MG63 (cell line): ENCODE measurements at places on chromosomes 11 and 22. TPM values are rescaled to one million over a fixed set of nuclear protein-coding genes. Genes with fewer than 3 reads are reported as not detected.

GRCh38 chr11:66789097-66789890, 53.9 kb upstream of the RCE1 start:
- no peak for DNase-seq

DNA sequence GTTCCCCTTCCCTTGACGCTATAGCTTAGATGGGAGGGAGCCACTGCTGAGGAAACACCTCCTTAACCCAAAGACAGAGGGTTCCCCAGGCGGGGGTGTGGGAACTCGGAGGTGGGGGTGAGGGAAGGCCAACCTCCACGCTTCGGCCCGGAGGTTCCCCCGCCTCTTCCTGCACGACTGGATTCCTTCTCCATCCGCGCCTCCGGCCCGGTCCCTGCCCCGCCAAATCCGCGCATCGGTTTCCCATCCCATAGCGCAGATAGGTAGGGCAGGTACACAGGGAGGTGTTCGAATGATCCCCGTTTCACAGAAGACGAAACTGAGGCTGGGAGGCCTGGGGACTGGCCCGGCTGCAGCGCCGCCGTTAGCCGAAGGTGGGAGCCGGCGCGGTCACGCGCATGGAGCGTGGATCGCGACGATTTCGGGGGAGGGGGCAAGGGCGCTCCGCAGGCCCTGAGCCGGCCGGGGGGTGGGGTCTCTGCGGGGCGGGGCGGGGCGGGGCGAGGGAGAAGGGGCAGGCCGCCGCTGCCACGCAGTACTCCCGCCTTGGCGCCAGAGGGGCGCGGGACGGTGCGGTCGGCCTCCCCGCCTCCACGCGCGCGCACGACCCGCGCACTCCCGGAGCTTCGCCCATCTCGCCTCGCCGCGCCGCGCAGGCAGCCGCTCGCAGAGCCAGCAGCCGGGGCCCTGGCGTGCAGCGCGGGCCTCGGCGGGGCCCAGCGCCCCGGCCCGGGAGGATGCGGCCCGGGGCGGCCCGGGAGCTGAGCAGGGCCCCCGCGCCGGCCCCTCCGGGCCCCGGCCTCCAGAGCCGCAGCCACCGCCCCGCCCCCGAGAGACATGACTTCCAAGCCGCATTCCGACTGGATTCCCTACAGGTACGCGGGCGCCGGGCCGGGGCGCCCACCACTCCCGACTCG, at the start of gene TUB:
Gene TUB (plus strand): TSS at position 538 of the 917 bp plus-strand sequence. CDS start 300 bp downstream, at position 838.
- DNase-seq: peak; percentile 67

The SCGB2A2 gene
- total RNA-seq: not detected in 2 replicates

DNA sequence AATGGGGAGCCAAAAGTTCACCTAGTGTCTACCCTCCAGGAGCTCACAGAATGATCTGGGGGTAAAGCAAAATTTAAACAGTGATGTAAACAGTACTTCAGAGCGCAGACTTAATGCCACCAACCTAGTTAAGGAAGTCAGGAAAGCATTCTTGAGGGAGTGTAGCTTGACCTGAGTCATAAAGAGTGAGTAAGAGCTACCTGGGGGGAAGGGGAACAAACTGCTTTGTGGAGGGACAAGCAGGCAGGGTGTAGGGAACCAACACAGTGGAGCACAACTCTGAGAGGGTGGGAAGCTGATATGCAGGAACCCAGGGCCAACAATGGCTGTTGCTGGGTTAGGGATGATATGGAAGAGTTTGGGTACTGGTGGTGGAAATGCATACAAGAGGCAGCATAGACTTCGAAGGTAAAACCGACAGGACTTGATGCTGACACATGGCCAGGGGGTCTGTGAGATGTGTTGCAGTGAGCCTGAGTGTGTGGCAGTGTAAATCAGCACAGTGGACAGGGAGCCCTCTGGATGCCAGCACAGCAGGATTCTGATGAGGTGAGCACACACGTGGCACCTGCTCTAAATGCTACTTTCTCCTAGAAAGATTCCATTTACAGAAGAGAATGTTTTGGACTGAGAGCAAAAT, 58.3 kb upstream of the CYP2D6 start:
- no peak for DNase-seq

- peak; percentile 56 for DNase-seq
Measured at GRCh38 chr11:83044958-83045712, 26.6 kb downstream of the RAB30 start.

DNA sequence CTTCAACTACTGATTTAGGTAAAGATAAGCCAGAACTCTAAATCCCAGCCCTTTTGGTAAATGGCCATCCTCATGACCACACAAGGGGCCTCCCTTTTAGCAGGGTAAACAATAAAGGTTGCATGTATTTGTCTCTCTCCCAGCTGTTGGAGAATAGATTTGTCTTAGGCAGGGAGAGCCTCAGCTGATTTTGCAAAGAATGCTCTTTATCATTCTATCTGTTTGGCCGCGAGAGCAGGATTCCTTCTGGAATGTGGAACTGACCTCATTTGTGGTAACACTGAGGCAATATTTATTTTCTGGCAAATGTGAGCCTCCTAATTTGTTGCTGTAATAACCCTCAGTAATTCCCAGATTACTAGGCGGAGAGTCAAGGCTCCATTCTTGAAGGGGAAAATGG, 15.3 kb downstream of the PTS start:
- no peak for DNase-seq

The GPR83 gene
- total RNA-seq: not detected in 2 replicates

- DNase-seq: no peak
Measured at GRCh38 chr11:130020323-130020722, 17.7 kb upstream of the PRDM10 start.

The CHKB gene
- 1.3 and 5.5 TPM in 2 replicates for total RNA-seq

DNA sequence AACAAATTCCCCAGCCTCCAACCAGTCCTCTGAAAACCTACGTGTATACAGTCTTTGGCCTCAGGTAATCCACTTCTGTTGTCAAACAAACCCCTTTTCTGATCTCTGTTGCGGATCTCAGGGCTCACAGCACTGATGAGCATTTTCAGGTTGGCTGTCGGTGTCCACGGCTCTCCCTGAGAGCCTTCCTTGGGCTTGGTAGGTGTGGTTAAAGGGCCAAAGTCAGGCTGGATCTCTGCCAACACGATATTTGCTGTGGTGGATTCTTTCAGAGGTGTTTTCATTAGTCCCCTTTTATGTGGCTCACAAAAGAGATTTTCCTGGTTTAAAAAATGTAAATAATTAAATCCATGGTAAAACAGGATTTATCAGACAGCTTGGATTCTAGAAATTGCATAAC, 2.9 kb downstream of the E2F8 start:
- DNase-seq: no peak

GRCh38 chr11:27968461-27968860, 139.5 kb downstream of the KIF18A start:
- no peak for DNase-seq

The LARGE1 gene
- total RNA-seq: 1.0 and 4.1 TPM in 2 replicates

- DNase-seq: no peak
Measured at GRCh38 chr11:107956543-107956942, 28.3 kb downstream of the RAB39A start.

- DNase-seq: no peak
Measured at GRCh38 chr22:38257650-38258250, 15.1 kb downstream of the TMEM184B start.

The UPK3A gene
- total RNA-seq: not detected in 2 replicates

The TRIM21 gene
- 13.7 and 24.8 TPM in 2 replicates for total RNA-seq

DNA sequence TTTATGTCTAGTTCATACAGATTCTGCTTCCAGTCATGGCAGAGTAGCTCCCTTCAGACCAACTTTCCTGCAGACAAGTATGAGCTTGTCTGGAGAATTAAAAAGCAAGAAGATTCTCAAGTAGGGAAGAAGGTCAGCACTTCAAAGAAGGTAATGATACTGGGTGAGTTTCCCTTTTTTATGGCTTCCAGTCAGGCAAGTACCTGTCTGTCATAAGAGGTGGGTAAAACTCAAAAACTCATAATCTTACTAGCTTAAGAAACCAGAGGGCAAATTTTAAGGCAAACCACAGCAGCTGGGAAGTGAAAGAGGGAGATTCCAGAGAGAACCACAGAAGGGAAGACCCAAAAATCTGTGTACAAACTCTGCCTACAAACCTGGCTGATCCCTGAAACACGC, 54.2 kb downstream of the DENND5A start:
- no peak for DNase-seq

DNA sequence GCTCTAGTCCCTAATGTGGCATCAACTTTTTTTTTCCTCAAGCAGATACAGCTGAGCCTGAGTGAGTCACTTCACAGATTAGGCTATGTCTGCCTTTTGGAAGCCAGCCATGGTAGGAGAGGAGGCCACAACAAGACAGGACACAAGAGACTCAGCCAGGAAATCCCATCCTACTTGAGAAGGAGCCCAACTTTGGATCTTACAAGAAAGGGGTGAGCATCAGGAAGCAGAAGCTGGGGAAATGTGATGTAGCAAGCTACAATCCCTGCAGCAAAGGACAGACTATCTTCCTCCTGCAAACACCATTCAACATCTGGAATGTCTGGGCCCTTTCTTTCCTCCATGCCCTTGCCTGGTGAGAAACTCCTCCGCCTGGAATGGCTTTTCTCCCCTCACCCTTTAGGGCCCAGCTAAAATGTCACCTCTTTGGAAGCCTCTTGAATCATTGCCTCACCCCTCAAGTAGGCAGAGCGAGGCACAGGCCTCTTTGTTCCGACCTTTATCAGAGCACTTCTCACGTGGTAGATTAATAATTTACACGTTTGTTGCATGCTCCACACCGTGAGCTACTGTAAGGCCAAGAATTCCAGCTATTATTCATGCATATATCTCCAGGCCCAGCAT, 156.4 kb upstream of the PITPNB start:
- peak; percentile 69 for DNase-seq

GRCh38 chr11:118896921-118897591, 13.4 kb downstream of the CXCR5 start:
- DNase-seq: no peak

DNA sequence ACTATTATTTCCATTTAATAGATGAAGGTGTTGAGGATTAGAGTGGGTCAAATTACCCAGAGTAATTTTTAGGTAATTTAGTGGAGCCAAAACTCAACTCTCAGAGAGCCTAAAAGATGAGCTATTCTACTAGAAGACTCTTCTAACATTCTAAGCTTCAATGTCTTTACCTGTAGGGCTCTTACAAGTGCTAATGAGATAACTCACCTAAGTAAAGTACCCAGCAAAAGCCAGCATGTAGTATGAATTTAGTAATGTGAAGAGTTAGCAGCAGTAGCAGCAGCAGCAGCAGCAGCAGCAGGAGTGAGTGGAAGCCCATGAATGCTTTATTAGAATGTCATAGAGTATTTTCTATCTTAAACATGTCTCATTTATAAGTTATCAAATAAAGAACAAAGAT, 1239.2 kb downstream of the FAM181B start:
- DNase-seq: no peak

DNA sequence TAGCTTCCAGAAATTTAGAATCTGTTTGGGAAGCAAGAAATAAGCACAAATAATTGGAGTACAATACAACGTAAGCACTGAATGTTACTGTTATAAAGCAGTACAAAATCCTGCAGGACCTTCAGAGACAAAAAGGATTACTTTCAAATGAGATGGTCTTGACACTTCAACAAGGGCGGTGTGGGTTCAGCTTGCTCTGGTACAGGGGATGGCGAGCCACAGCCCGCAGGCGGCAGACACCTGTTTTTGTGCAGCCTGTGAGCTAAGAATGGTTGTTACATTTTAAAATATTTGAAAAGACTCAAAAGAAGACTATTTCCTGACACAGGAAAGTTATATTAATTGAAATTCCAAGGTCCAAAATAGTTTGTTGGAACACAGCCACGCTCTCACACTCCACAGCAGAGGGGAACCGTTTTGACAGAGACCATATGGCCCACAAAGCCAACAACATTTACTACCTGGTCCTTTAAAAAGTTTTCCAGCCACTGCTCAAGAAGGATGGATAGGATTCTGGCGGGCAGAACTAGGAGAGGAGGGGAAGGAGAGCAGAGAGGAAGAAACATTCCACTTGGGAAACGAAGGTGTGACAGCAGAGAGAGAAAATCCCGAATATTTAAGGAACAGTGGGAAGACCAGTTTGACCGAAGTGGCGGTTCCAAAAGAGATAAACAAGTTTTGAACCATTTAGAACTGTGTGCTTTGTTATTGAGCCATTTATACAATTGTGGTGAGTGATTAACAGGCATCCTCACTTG, 6.3 kb downstream of the PRDM10 start:
- no peak for DNase-seq

DNA sequence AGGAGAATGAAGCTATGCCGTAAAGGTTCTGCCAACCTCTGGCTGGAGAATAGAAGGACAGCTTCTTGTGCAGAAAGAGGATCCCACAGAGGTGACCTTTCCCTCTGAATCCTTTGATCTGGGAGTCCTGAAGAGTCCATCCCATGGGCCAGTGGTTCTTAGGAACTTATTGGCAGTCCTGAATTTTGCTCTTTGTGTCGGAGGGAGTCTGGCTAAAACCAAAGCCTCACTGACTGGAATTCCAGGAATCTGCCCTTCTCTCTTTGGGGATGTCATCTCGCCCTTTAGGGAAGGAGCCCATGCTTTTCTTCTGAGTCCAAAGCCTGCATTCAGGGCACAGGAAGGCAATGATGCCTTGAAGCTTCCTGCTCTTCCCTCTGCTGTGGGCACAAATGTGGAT, 45.5 kb downstream of the PKNOX2 start:
- no peak for DNase-seq

The EXPH5 gene
- total RNA-seq: 2.0 TPM in 1 of 2 replicates, not detected in the other

The PIWIL4 gene
- total RNA-seq: 0.20 TPM in 1 of 2 replicates, not detected in the other

The PRR5L gene
- total RNA-seq: 5.3 TPM in 1 of 2 replicates, not detected in the other

GRCh38 chr11:10623797-10624761, 55.6 kb upstream of the LYVE1 start:
- peak; percentile 19 for DNase-seq

DNA sequence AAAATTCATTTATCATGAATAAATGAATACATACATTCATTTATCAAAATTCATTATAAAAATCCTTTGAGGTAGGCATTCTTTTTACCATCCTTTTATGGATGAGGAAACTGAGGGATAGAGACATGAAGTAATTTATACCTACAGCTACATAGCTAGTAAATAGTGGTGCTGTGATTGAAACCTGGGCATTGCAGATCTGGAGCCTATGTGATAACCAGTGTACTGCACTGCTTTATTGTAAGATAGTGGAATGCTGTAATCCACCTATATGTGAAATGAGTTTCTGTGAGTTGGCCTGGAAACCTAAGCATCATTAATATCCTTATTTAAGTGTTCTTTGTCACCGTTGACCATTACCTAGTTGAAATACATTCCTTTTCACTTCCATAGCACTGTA, 4.5 kb downstream of the QSER1 start:
- DNase-seq: no peak

GRCh38 chr11:94879006-94879405, 94.3 kb downstream of the CWC15 start:
- no peak for DNase-seq

The RASL10A gene
- not detected in 2 replicates for total RNA-seq

The NLRP14 gene
- 0.12 TPM in 1 of 2 replicates, not detected in the other for total RNA-seq

DNA sequence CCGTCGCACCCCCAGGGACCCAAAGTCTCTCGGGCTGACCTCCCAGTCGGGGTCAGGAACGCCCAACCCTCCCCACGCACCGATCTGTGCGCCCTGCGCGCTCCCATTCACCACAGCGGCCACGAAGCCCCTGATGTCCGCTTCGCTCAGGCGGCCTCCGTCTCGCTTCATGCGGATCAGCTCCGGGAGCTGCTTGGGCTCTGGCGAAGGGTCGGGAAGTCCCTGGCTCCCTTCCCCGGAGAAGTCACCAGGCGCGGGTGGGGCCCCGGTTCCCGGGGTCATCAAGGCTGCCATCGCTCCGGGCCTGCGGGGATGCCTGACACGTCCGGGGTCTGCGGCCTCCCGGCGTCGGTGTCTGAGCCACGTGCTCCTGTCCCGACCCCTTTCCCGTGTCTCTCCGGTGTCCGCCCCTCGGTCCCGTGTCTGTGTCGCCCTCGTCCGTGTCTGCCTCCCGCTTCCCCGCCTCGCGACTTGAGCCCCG, 356 bp downstream of the TYMP start:
- peak; percentile 40 for DNase-seq
